ENCODE measurements at places on chromosomes 4 and X.
A peak's percentile ranks its signal among the peaks of the same experiment; 100 is the strongest.

DNA sequence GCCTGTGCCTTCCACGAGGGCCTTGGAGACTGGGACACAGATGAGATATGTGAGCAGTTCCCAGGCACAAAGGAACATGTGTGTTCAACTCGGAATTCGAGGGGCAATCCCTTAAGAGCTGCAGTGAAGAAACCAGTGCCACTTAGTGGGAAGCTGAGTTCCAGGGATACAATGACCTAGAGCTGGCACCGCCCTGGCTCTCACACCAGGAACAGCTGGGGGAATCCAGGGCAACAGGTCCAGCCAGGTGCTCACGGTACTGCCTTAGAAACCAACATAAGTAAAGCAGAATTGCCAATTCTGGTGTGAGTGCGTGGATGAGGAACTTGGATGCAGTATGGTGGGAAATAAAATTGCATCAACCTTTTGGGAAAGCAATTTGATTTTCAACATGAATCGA, 122.9 kb downstream of the AFAP1 start:
- no peak for DNase-seq

- no peak for DNase-seq
Measured at GRCh38 chrX:64427281-64427680, 32.0 kb upstream of the MTMR8 start.

DNA sequence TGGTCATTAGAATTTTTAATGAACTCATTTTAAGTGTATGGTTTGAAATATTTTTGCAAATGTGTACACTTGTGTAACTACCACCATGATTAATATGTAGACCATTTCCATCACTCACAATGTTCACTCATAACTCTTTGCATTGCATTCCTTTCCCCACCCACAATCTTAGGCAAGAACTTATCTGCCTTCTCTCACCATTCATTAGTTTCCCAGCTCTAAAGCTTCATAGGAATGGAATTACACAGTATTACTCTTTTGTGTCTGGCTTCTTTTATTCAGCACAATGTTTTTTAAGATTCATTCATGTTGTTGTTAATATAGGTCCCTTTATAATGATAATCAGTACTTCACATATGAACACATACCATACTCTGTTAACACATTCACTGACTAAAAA, 106.1 kb downstream of the ARAP2 start:
- DNase-seq: no peak

DNA sequence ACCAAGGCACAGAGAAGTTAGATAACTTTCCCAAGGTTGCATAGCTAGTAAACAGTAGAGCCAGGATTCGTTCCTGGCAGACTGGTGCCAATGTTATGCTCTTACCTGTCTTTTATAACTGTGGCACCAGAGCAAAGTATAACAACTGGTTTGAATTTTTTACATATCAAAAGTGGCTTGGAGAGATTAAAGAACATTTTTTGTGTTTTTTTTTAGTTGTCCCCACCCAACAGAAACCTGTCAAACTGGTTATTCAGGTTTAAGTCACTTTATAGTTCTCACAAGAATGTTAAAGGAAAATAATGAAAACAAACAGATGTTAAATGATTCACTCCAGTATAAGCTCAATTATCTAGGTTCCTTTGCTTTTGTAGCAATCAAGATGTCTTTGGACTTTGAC, 15.6 kb upstream of the FAM47E start:
- no peak for DNase-seq

DNA sequence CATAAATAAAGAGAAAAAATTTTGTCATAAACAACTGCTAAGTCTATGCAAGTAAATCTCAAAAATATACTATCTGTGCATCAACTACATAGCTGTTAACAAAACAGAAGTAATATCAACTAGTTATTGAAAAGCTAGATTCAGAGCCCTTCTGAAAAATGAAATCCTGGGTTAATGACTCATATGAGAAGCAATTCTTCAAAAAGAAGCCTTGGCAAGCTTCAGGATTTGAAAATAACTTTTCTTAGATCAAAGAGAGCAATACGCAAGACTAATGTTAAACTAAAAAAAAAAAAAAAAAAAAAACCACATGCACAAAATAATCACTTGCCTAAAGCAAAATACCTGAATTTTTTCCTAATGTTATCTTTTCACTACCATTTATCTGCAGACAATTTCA, 566.1 kb upstream of the BOD1L1 start:
- DNase-seq: no peak

GRCh38 chr4:46844325-46844917, 64.6 kb downstream of the COX7B2 start:
- DNase-seq: no peak

DNA sequence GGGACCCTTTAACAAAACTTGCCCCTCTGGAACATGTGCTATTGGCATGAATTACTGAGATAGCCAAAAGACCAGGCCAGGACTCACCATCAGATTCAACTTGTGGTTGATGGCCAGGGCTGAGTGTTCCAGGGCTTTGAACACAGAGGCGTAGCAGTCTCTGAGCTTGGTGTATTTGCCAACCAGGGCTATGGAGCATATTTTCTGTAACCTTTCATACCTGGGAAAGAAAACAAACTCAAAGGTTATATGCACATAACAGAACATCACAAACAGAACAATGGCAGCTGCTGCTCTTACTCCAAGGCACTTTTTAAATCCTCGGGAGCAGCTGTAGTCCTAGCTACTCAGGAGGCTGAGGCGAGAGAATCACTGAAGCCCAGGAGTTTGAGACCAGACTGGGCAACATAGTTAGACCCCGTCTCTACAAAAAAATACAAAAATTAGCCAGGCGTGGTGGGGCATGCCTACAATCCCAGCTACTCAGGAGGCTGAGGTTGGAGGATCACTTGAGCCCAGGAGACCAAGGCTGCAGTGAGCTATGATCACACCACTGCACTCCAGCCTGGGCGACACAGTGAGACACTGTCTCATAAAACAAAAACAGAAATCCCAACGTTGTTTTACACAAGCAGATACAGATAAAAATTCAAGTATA, 29.3 kb downstream of the CTPS2 start:
- DNase-seq: no peak

GRCh38 chrX:136260776-136261175, 9.6 kb upstream of the MAP7D3 start:
- DNase-seq: no peak

DNA sequence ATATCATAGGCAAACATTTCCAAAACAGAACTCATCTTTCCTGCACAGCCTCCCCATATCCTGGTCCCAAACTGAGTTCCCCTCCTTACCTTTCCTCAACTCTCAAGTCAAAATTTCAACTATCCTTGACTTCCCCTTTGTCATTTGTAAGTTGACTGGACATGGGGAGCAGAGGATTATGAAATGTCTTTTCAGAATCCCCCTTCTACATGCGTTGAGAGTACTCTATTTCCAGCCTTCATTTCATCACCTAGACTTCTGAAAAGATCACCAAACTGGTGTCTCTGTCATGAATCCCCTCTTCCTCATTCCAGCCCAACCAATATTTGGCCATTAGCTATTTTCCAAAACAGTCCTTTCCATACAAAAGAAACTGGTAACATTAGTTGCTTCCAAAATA, 95.2 kb downstream of the SYNPO2 start:
- no peak for DNase-seq

DNA sequence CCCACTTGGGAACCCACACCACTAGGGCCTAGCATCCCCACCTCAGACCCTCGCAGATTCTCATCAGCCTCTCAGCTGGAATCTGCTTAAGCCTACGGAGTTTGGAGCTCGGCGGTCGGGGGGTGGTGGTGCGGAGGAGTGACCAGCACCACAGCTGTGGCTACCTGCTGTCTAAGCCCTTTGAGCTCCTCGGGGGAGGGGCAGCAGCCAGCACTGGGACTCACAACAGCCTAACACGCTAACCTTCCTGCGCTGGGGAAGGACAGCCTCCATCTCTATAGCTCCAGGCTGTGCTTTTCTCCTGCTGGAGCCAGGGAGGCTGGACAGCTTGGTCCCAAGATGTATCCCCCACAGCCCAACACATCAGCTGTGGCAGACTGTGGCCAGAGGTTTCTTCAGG, 281.5 kb downstream of the USP46 start:
- no peak for DNase-seq

- DNase-seq: no peak
Measured at GRCh38 chrX:73916931-73917667, 354.1 kb downstream of the CHIC1 start.

DNA sequence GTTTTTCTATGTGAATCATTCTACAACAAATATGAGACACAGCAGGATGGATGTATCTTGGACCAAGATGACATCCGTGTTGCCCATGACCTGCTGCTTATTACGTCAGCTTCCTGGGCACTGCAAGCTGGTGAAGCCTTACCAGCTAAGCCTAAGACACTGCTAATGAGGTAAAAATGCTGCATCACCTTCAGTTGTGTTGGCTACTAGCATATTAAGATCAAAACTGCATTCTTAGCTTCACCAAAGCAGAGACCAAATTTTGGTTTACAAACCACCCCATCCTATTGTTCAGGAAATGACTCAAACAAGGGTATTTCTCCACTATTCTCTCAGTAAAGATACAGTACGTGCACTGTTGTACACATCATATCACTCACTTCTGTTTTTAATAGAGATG, 50.3 kb downstream of the MAML3 start:
- no peak for DNase-seq

DNA sequence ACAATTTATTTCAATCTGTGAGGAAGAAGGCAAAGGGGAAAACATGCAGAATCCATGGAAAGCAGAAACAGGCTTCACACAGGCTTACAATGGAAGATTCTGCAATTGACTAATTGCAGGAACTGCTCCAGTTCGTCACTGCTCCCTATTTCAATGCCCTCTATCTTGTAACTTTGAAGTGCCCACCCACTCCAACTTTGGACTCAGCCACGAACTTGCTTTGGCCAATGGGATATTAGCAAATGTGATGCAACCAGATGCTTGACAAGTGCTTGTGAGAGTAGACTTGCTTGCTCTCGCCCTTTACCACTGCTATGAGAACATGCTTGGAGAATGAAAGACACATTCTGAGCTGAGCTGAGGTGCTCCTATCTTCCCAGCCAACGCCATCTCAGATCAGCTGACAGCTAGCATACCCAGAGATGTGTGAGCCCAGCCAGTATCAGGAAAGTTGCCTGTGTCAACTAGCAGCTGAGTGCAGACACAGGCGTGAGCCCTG, 105.7 kb upstream of the PTCHD1 start:
- no peak for DNase-seq

DNA sequence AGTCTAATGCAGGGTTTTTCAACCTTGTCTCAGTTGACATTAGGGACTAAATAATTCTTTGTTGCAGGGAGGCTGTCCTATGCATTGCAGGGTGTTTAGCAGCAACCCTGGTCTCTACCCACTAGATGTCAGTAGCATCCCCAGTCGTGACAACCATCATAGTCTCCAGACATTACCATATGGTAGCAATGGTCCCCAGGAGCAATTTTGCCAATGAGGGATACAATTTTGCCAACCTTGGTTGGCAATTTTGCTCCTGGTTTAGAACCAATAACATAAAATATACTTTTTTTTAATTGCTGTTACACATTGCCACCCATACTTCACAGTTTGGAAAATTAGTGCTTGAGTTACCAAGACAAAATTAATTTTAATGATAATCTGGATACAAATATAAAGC, 6.0 kb downstream of the EREG start:
- DNase-seq: no peak

- no peak for DNase-seq
Measured at GRCh38 chr4:182504463-182504862, 261.3 kb downstream of the TENM3 start.

- DNase-seq: peak; percentile 41
Measured at GRCh38 chr4:37825968-37826294, 555 bp upstream of the PGM2 start.

- no peak for DNase-seq
Measured at GRCh38 chr4:94588896-94589693, 137.4 kb downstream of the PDLIM5 start.
